Mesothelial cell of epicardium (in vitro differentiated cells): ENCODE measurements at places on chromosomes 5 and 9.

- peak; percentile 49 for DNase-seq
These were observed 818.2 kb downstream of the TLR4 start for GRCh38 chr9:118522093-118523028.

DNA sequence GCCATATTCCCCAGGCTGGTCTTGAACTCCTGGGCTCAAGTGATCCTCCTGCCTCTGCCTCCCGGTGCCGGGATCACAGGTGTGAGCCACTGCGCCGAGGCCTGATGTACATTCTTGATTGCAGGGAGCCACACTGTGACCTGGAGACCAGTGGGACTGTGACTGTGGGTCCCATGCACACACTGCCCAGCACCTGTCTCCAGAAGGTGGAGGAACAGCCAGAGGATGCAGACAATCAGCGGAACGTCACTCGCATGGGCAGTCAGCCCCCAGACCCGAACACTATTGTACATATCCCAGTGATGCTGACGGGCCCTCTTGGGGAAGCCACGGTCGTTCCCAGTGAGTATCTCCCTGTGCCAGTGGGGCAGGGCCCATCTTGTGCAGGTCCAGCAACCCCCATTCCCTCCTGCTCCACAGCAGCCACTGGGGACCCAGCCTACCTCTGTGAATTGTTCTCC, 147.3 kb downstream of the CACNA1B start:
- no peak for DNase-seq

GRCh38 chr5:176870110-176870591, 29.0 kb downstream of the HK3 start:
- DNase-seq, result no peak

DNA sequence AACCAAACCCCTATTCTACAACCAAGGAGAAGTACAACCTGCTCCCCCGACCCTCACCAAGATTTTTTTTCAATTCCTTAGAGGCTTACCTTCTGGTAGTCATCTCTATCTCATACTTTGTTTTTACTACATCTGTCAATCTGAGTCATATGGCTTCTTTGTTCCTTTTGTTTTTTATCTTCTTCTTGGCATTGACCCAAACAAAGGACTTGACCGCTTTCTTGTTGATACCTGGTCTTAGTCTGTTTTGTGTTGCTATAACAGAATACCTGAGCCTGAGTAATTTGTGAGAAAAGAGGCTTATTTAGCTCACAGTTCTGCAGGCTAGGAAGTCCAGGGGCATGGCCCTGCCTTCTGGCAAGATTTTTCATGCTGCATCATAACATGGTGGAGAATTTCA, 352.7 kb downstream of the MLLT3 start:
- no peak for DNase-seq

- DNase-seq, result no peak
These were observed 65.6 kb upstream of the RUFY1 start for GRCh38 chr5:179484761-179485160.

DNA sequence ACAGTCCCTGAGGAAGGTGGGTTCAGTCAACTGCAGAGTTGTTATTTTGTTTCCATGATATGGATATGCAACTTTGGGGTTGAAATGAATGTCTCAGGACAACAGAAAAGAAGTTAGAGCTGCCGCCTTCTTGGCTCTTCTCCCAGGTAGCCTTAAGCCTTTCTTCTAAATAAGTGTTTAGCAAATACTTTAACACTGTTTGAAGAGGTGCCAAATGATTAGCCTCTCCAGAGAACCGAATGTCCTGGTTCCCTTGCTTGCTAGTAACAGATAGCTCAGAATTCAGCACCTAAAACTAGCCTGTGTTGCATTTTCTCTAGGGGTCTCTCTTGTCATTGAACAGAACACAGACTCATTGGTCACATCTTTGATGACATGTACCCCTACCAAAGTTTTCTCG, 127.7 kb upstream of the PIK3R1 start:
- DNase-seq, result no peak
